ENCODE measurements at places on chromosomes 5 and 9.

DNA sequence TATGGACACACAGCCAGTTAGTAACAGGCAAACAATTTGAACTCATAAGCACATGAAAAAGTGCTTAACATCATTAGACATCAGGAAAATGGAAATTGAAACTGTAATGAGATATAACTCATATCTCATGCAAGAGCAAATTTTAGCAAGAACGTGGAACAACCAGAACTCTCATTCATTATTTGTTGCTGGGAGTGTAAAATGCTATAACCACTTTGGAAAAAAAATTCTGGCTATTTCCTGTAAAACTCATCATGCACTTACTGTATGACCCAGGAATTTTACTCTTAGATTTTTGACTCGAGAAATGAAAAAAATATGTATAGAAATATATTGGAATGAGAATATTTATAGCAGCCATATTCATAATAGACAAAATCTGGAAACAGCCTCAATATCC lies 205.7 kb upstream of the PUM3 start:
- no peak for DNase-seq

DNA sequence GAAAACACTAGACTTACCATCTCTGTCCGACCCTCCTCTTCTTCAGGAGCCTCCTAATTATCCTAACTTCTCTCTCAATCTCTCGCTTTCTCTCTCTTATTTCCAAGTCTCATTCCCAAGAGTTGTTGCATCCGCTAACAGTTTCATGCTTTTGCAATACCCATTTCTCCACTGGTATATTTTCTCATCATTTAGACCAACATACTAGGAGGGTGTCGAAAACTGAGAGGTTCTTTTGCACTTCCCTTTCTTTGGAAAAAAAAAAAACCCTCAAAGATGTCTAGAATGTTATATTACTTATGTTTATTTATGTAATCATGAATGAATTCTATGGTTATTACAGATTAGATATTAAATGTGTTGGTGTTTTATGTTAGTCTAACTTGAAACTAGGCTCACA lies 35.9 kb downstream of the SPZ1 start:
- no peak for DNase-seq

DNA sequence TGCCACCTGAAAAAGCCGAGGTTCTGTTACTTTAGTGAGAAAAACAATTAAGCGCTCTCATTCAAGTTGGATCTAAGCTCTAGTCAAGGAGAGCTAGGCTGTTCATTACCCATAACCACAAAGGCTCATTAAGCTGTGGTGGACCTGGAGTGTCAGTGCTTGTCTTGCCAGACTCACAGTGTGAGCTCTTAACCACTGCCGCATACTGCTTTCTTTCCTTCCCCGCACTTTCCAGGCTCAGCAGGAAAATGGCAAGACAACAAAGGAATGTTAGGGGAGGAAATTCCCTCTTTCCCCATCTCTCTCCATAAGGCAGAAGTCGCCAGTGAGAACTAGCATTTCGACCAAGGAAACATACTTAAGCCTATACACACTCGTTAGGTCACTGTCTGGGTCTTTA lies 467.3 kb downstream of the ENC1 start:
- no peak for DNase-seq

DNA sequence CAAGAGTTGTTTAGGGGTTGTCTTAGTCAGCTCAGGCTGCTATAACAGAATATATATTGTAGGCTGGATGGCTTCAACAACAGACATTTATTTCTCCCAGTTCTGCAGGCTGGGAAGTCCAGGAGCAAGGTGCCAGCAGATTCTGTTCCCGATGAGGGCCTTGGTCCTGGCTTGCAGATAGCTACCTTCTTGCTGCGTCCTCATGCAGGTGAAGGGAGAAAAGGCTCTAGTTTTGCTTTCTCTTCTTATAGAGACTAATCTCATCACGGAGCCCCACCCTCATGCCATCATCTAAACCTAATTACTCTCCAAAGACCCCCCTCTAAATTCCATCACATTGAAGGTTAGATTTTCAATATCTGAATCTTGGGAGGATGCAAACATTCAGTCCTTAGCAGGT lies 246.0 kb upstream of the ANKRD55 start:
- DNase-seq: no peak

- DNase-seq: no peak
Observed at GRCh38 chr5:124302533-124302932, 443.9 kb downstream of the ZNF608 start.

DNA sequence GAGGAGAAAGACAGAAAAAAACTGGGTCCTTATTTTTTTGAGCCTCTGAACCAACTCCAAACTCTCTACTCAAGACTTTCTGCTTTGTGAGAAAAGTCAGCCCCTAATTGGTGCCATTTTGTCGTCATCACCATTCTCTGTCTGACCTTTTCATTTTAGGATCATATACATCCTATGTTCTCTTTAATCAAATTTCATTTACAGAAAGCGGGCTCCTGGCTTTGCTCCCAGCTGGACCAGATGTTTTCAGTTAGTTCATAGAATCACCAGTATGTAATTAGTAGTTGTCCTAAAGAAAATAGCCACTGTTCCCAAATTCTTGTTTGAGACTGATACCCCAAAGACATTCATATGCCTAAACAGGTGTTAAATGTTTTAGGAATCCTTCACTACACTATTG lies 28.6 kb upstream of the SLCO4C1 start:
- no peak for DNase-seq

DNA sequence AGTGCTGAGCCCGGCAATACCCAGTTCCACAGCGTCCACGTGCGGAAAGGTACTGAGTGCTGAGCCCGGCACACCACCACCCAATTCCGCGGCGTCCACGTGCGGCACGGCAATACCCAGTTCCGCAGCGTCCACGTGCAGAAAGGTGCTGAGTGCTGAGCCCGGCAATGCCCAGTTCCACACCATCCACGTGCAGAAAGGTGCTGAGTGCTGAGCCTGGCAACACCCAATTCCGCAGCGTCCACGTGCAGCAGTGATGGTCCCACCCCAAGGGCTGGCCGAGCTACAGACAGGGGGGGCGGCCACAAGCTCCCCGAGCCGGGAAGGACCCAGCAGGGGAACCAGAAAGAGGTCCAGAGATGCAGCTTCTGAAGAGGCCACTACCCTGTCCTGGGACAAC lies 20.2 kb downstream of the SLC12A7 start:
- DNase-seq: no peak

- DNase-seq: no peak
Observed at GRCh38 chr9:88544245-88544644, 9.3 kb downstream of the NXNL2 start.

GRCh38 chr5:55986931-55987330 lies 7.8 kb downstream of the IL6ST start:
- DNase-seq: no peak

DNA sequence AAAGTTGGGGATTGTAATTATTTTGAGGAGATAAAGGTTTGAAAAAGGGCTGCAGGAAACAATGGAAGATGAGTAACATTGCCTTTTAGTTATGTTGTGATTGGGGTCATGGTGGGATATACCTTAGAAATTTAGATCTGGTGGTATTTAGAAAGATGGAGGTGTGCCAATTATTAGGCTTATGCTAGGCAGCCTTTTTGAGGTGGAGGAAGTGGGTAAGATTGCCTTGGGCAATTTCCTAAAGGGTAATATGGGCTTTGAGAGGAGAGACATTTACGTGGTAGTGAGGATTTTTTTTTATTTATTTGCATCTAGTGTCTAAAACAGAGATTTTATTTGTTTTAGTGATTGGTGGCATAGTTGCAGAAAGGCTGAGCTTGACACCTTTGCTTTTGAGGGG lies 10.5 kb downstream of the HSPA4 start:
- DNase-seq: no peak

DNA sequence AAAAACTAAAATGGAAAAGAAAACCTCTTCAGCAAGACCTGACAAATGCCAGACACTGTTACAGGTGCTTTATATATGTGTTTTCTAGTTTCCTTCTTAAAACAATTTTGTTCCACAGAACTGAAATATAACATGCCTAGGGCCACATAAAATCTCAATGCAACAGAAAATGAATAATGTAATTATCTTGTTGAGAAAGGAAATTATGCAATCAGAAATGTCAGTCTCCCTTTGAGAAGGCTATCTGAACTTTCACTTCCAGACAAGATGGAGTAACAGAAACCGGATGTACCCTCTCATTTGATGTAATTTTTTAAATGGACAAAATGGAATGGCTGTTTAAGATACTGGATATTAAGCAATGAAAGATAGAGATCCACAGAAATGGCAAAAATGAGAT lies 79.2 kb downstream of the AGTPBP1 start:
- no peak for DNase-seq

GRCh38 chr5:76831110-76831452 lies 12.3 kb downstream of the F2RL1 start:
- no peak for DNase-seq

DNA sequence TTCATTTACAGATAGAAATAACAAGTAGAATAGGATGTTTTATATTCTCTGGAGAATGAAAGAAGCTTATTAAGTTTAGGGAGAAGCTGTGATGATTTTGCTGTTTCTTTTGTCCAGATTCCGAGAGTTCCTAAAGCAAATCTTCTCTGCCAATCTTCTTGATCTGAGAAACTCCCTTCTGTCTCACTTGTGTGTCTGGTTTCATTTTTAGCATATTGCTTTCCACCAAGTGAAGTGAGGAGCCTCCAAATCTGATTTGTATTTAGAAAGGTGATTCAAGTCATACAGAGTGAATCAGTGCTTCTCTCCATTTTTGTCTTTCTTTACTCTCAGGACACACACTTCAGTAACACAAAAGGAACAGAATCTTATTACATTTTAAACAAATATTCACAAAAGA lies 48.4 kb downstream of the STX17 start:
- DNase-seq: no peak

DNA sequence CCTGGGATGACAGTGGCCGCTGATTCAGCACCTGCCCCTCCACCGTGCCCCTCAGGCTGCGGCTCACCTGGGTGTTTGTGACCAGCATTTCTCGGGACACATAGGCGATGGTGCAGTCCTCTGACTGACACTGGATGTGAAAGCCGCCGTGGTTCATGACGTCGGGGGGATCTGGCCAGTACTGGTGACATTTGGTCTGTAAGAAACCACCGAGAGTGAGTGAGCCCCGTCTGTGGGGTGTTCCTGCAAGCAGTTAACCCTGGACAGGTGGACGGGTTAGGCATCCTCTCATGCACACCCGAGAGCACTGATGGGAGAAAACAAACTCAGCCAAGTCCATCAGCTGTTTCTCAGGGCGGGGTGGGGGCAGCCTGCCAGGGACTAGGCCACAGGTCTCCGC lies 62.5 kb upstream of the EPB41L4B start:
- no peak for DNase-seq

- no peak for DNase-seq
Observed at GRCh38 chr5:130689831-130690230, 475.2 kb downstream of the HINT1 start.

DNA sequence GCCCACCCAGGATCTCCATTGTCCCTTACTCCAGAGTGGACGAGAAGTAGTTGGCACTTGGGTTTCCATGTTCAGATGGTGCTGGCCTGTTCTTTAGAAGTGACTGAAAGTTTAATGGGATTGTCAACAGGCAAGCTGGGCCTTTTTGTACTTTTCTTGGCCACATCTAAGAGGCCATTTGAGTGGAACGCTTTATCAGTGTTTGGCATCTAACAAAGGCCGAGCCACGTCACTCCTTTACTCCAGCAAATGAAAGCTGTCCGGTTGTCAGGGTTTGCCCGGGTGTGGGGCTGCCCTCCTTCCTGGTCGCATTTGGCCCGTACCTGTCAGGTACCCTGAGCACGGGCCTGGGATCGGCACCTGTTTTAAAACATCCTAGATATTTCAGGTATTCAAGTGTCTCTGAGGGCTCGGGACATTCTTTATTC lies 71.5 kb downstream of the RCL1 start:
- DNase-seq: no peak

- DNase-seq: no peak
Observed at GRCh38 chr5:10133830-10134229, 115.9 kb downstream of the ATPSCKMT start.
